AG04449 (cell line): ENCODE measurements at places on chromosomes 12 and 14.

DNA sequence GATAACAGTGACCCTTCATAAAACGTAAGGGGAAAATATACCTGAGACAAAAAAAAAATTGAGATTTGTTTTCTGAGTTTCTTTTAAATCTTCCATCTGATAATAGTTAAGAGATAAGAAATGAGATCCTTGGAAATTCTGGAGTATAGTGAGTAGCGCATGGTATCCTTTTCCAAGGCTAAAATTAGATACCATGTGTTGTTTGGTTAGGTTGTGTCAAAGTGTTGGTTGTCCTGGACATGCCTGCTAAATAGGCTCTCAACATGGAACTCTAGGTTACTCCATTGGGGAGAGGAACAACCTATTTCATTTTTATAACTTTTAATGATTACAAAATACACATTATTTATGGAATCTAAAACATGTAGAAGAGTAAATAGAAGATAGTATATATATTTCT, 14.8 kb downstream of the PYGL start:
- DNase-seq = no peak

GRCh38 chr12:570435-570920, 92.8 kb downstream of the NINJ2 start:
- no peak for DNase-seq

DNA sequence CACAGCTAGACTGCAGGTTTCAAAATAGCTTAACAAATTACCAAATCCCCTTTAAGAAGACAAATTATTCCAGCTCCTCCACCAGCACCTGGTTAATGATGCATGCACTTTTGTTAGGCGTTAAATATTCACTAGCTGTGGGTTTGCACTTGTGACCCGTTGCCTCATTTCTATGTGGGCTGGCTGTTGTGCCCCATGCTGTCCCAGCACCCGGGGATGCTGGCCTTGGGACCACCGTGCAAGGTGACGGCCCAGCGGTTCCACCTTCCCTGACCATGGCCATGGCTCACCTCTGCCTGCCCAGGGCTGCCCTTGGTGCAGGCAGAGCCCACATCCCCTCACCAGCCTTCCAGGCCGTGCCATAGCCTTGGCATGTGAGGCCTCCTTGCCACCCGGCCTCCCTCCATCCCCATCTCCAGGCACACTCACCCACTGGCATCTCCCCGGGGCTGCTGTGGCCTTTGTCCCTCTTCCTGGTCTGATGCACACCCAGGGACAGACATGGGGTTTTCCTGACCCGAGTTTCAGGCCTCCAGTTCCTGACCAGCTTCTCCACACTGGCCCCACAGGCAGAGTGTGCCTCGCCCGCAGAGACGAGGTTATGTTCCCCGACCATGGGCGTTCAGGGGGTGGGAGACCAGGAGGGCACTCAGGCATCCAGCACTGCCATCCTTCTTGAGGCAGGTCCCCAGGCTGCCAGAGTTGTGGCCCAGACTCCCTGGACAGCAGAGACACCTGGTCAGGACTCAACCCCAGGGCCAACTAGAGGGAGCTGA, 20.3 kb upstream of the C14orf180 start:
- DNase-seq = no peak

DNA sequence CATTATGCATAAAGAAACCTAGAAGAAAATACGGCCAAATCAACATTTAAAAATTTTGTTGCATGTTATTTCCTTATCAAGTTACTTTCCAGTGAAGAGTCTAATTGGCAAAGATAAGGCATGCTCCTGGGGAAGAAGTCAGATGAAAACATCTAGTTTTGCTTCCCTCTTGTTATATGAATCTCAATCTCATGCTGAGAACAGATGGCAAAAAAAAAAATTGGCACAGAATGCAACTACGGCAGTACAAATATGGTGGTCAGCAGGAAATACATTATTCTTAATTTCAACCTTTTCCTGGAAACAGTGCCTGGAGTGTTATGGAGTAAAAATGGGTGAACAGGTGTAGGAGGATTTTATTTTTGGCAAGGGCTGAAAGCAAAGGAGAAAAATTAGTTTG, 32.8 kb downstream of the HECTD4 start:
- DNase-seq = no peak

DNA sequence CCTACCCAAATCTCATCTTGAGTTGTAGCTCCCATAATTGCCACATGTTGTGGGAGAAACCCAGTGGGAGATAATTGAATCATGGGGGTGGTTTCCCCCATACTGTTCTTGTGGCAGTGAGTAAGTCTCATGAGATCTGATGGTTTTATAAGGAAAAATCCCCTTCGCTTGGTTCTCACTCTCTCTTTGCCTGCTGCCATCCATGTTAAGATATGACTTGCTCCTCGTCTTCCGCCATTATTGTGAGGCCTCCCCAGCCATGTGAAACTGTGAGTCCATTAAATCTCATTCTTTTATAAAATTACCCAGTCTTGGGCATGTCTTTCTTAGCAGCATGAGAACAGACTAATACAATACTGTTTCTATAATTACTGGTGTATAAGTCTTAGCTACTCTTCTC, 6.5 kb upstream of the BCAT1 start:
- DNase-seq = no peak

- DNase-seq = no peak
These were observed 209.6 kb downstream of the MED13L start for GRCh38 chr12:116067892-116068291.

- no peak for DNase-seq
These were observed 175.9 kb upstream of the KITLG start for GRCh38 chr12:88756153-88756552.

DNA sequence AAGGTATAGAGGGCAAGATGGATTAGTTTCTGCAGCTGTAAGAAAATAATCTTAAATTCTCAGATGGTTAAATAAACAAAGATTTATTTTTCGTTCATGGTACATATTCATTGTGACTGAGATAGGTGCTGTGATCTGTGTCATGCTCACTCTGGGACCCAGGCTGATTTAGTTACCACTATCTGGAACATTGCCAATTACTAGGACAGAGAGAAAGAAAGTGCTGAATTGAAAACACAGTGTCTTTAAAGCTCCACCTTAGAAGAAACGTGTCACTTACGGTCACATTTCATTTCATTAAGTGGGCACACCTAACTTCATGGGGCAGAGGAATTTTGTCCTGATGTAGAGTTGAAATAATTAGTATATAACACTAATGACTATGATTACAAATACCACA, 430.0 kb downstream of the CCDC91 start:
- DNase-seq = no peak

GRCh38 chr14:76654573-76655108, 106.6 kb upstream of the VASH1 start:
- no peak for DNase-seq
